ENCODE measurements at places on chromosomes 7 and 10. TPM values are rescaled to one million over a fixed set of nuclear protein-coding genes. Genes with fewer than 3 reads are reported as not detected.

The VPS37D gene
- 3.3 TPM for total RNA-seq

The TBX20 gene
- total RNA-seq: 193 TPM

The CAMK2B gene
- total RNA-seq: 98.4 TPM

The PTF1A gene
- total RNA-seq: not detected

The HMX3 gene
- total RNA-seq: not detected

The XRCC2 gene
- 0.67 TPM for total RNA-seq

All from left ventricle myocardium superior (tissue), 1 donor.